ENCODE measurements at places on chromosomes 7 and 10. TPM values are rescaled to one million over a fixed set of nuclear protein-coding genes. Genes with fewer than 3 reads are reported as not detected.

- H3K27me3 ChIP-seq = peaks cover 10% of the 10 kb centered on the region
- no peak overlapping the region for H3K4me3 ChIP-seq
- no peaks in the 10 kb centered on the region for H3K36me3 ChIP-seq
- no peak overlapping the region for H3K27ac ChIP-seq
These were observed 73.2 kb upstream of the ST8SIA6 start for GRCh38 chr10:17527514-17528146.

GRCh38 chr7:67637023-67637358 is 640.4 kb downstream of the TYW1 start:
- no peak overlapping the region for H3K4me3 ChIP-seq
- no peaks in the 10 kb centered on the region for H3K36me3 ChIP-seq
- DNase-seq = no peak
- no peak overlapping the region for H3K27ac ChIP-seq
- H3K27me3 ChIP-seq = peaks cover 2% of the 10 kb centered on the region

DNA sequence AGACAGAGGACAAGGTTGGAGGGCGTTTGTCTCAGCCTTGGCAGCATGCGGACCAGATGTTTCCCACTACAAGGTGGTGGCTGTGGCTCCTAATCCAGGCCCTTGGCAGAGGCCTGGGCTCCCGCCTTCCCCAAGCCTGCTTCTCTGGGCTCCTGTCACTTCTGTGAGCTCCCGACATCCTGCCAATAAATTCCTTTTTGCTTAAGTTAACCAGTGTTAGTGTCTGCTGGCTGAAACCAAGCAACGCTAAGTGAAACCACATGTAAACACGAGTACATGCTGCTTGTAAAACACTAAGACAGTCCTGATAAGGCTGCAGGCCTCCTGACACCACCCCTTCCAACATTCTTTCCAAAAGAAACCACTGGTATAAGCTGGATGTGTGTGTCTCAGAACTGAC is 263.6 kb upstream of the ZMIZ1 start:
- H3K4me3 ChIP-seq = no peak overlapping the region
- no peaks in the 10 kb centered on the region for H3K4me1 ChIP-seq
- peaks cover 2% of the 10 kb centered on the region for H3K27me3 ChIP-seq

DNA sequence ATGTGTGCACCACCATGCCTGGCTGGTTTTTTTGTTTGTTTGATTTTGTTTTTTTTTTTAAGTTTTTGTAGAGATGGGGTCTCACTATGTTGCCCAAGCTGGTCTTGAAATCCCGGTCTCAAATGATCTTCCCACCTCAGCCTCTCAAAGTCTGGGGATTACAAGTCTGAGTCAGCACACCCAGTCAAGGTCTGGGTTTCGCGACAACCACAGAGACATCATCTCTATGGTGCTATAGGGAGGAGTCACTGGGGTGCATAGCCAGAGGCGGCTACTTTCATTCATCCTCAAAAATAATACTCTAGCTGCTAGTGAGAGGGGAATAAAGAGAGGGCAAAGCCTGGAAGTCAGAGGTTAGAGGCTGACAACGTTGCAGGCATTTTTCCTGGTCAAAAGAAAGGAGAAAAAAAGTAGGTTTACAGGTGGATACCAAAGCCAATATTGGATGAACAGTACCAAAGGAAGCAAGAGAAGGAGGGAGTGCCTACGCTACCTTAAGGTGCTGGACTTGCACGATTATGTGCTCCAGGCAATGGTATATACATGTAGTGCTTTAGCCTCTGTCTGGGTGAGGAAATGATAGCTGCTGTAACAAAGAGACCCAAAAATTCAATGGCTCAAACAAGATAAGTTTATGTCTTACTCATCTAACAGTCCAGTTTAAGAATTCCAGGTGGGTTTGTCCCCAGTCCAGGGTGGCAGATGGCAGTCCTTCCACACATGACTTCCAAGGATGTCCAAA is 178.3 kb downstream of the SKIDA1 start:
- no peaks in the 10 kb centered on the region for H3K27me3 ChIP-seq
- H3K36me3 ChIP-seq = no peaks in the 10 kb centered on the region
- H3K27ac ChIP-seq = no peak overlapping the region

Gene LRRC4
- not detected for total RNA-seq

Data from activated CD8-positive, alpha-beta T cell treated with anti-CD3 and anti-CD28 coated beads for 36 hours (primary cell).